ENCODE measurements at places on chromosomes 6 and 20.
A peak's percentile ranks its signal among the peaks of the same experiment; 100 is the strongest.

DNA sequence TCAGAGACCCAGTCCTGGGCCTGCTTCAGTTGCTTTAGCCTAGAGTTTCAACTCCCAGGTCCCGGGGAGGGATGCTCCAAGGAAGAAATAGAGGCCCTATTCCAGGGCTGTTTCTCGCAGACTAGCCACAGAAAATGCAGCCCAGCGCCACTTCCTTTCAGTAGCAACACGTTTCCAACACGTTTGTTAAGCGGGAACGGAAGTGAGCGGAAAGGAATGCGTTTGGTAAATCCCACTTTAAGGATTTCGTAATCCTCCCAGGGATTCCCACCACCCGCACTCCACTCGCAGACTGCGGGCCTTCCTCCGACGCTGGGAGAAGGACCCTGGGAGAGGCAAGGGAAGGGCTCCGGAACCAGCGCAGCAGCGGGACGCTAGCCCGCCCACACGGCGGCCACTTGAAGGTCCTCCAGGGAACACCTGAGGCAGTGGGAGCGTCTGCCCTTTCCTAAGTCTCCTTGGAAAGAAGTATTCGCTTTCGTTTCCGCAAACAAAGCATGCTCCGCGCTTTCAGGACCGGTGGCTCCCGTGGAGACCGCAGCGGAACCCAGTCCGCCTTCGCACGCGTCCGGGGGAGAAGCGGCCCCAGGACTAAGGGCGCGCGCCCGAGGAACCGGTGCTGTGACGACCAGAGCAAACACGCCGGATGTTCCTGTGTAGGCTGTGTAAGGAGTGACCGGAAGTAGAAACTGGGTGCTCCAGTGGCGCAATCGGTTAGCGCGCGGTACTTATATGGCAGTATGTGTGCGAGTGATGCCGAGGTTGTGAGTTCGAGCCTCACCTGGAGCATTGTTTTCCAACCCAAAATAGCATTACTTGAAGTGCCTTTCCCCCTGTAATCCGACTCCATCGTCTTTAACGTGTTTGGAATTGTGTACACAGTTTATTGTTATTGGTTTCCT, 227.6 kb upstream of the PRSS16 start:
- peak; percentile 0 for DNase-seq

GRCh38 chr20:4252005-4252404, 236.6 kb upstream of the RNF24 start:
- no peak for DNase-seq

- no peak for DNase-seq
These were observed 126.5 kb upstream of the HDGFL1 start for GRCh38 chr6:22442826-22443225.

GRCh38 chr6:160837146-160837545, 135.1 kb downstream of the PLG start:
- no peak for DNase-seq

GRCh38 chr20:1332749-1333300, 3.9 kb upstream of the SDCBP2 start:
- DNase-seq, result no peak

DNA sequence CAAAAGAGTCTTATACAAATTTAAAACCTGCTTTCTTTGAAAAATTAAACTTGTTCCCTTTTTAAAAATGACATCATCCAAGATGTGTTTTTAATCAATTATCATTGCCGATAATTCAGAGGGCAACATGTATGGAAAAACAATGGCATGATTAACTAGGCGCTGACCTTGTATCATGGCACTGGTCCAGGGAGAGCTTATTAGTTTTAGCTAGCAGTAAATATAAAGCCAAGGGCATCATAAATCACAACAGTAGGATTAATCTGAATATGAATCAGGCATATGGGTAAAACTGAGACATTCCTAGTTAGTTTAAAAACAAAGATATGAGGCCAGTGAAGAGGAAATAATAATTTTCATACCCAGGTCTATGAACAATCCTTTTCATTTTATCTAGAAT, 374.0 kb downstream of the HDGFL1 start:
- DNase-seq, result no peak

DNA sequence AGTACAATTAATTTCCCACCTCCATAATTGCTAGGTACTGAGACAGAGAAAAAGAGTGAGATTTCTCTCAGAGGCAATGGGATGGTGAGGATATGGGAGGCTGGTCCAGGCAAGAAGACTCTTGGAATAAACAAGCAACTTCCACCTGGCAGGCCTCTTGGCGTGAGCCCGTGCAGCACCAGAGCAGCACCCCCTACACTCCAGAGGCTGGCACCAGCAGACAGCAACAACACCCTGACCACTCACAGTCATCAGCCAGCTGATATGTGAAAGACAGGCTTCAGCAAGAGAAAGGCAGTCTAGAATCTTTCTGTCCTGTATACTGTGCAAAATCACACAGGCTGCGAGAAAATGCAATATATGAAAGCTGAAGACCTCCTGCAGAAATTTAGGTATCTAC, 59.7 kb downstream of the KIF13A start:
- no peak for DNase-seq

GRCh38 chr6:40642837-40643236, 55.7 kb upstream of the LRFN2 start:
- DNase-seq, result no peak

GRCh38 chr6:157885211-157885788, 62.3 kb downstream of the SNX9 start:
- no peak for DNase-seq

DNA sequence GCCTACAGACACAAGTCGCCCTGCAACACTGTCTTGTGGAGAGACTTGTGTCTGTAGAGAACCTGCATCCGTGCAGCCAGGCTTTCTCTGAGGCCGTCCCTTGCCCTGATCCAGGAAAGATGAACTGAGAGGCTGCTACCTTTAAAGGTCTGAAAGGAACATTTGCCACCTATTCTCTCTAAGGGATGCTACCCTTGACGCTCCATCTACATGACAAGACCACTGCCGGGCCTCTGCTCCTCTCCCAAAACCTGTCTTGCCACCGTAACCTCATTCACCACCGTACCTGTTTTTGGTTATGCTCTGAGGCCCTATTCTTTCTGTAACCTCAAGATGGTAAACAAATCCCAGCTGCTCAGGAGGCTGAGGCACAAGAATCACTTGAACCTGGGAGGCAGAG, 73.9 kb downstream of the FOXF2 start:
- no peak for DNase-seq

DNA sequence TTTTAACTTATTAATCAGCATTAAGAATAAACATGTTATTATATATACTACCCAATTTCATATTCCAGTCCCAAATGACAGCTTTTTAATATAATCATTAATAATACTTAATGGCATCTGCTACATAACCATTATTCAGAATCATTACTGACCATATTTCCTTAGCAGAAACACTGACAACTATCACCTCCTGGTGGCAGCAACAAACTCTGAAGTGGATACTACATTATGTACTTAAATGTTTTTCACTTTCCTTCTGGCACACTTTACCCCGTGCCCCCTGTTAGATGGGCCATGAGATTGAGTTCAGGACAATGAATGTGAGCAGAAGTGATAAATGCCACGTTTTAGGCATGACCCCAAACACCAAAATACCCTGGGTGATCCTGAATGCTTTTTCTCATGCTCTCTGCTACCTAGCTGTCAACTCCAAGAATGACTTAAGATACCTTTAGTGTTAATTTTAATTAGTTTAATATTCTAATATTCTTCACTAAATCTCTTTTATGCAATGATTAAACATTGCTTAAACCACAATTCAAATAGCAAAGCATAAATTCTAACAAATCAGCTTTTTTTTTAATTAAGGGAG, 77.1 kb downstream of the LMBRD1 start:
- DNase-seq, result no peak

DNA sequence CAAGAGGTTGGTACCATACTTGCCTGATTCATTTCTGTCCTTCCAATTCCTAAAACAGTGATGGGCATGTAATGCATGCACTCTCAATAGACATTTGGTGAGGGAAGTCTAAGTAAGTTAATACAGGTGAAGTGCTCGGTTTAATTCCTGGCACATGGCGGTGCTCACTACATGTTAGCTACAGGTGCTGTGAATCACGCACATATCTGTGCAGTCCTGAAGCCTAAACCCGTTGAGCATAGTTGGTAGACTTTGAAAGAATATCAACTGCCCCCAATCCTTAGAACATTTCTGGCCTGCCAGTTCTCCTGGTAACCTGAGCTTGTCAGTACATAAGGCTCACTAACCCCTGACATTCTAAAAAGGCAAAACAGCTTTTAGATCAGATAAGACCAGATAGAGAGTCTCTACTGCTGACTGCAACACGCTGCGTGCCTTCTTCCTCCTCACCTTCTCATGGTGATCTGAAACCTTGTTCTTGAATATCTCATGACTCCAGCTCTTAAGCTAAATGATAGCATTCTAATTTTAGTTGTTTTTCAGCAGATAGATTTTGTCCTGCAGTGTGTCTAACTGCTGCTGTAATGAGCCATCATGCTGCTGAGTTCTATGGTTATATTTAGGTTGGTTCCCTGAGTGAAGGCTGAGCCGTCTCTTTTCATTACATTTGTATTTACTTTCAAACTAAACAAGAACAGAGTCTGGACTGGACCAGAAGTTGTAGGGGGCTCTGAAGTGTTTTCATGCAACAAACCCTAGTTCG, 328.5 kb upstream of the QKI start:
- no peak for DNase-seq

- DNase-seq, result no peak
These were observed 27.7 kb downstream of the EIF2S2 start for GRCh38 chr20:34084227-34084923.

GRCh38 chr6:151998784-151999183, 191.3 kb downstream of the ESR1 start:
- DNase-seq, result no peak

GRCh38 chr20:24915892-24916291, 33.2 kb upstream of the CST7 start:
- no peak for DNase-seq

GRCh38 chr6:106444777-106445507, 84.4 kb downstream of the CRYBG1 start:
- DNase-seq, result no peak

- no peak for DNase-seq
These were observed 6.7 kb downstream of the PSMA7 start for GRCh38 chr20:62136283-62137091.

DNA sequence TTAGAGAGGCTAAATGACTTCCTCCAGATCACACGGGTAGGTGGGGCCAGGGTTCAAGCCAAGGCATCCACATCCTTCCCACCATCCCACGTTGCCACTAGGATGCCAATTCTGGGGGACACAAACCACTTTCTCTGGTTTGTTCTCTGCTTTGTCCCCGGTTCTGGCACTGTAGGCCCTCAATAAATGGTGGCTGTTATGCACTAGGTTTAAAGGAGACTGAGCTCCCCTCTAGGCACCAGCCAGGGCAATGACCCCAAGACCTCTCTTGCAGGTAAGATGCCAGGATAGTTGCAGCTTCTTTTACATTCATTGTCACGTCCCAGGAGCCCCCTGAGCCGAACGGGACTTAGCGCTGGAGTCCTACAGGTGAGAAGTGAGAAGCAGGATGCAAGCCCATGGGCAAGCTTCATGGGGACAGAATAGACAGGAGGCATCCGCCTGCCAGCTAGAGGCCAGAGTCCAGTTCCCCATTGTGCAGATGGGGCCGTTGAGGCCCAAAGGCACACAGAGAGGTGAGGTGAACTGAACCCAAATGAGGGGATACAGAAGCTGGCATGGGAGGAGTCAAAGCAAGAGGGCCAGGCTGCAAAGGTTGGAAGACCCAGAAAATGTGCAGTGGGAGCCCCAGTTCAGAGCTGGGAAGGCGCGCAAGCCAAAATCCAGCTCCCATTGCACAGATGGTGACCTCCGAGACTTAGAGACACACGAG, 677 bp downstream of the PXMP4 start:
- DNase-seq, result no peak

GRCh38 chr6:149423964-149424440, 23.9 kb downstream of the SUMO4 start:
- DNase-seq, result no peak

DNA sequence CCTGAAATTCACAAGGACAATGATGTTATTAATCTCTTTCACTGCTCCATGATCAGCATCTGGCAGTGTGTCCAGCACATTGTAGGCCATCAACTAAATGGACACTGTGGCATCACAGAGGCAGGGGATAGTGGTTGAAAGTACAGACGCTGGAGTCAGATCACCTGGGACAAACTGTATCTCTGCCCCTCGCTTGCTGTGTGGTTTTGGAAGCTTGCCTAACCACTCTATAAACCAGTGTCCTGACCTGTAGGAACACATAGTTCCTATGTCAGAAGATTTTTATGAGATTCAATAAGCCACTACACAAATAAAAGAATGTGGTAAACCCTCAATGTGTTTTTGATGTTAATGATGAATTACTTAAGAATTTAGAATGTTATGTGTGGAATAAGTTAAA, 219.3 kb upstream of the RNF217 start:
- no peak for DNase-seq

DNA sequence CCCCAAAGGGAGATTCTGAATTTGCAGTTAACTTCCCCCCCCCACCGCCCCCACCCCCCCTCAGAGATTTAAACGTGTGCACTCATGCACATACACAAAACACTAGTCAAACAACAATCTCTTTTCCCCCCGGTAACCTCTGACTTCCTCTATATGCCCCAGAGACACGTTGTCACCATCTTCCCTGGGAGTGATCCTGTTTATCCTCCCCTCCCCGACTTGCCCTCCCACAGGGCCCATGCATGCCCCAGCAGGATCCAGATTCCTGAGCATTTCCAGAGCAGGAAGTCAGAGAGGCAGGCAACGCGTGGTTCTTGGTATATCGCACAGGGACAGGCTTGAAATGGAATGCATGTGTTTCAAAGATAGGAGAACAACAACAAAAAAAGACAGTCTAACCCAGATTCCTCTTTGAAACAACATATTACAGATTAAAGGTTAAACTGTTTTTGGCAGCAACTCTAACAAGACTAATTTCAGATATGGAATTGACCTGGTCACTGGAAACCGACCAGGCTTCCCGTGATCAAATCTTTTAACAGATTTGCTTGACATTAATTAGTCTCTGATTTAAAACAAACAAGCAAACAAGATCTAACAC, 1.3 kb downstream of the BLCAP start:
- DNase-seq, result no peak

- no peak for DNase-seq
These were observed 928.9 kb downstream of the EYS start for GRCh38 chr6:64777941-64778785.

DNA sequence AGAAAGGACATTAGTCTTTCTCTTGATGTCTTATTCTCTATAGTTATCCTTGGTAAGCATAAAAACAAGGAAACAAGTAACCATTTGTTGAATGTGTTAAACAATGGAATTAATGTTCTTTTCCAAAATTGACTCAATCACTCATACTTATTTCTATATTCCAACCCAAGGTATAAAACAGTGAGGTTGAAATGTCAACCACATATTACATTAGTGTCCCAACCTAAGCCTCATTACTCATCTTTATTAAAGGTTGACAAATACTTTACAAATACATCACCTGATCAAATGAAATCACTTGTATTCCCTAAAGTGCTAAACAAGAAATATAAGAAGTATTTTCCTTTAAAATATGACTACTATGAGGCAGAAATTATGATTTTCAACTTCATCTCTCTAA, 100.5 kb downstream of the ASCC3 start:
- DNase-seq, result no peak

DNA sequence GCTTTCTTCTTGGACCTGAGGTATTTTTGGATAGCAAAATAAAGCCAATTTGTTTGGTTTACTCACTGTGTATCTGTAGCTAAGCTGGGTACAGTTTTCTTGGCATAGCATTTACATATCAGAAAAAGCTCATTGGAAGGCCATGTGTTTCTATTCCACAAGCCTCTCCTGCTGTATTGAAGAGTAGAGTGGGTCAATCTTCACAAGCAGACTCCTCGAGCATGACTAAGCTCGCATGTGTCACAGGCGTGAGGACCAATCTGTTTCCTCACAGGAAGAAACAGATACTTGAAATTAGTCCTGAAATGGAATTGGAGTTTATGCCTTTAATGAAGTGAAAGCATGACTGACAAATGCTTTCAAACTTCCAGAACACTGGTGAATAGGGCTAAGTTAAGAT, 1279.0 kb upstream of the MAP3K7 start:
- no peak for DNase-seq
